Activated CD4-positive, alpha-beta T cell treated with anti-CD3 and anti-CD28 coated beads, Interleukin-2, Interleukin-4, amounts not matched to agents 100 ng/mL and 50 ng/mL, durations not matched to agents 16 hours and 8 hours (primary cell): ENCODE measurements at places on chromosomes 11 and 22.
A peak's percentile ranks its signal among the peaks of the same experiment; 100 is the strongest.

DNA sequence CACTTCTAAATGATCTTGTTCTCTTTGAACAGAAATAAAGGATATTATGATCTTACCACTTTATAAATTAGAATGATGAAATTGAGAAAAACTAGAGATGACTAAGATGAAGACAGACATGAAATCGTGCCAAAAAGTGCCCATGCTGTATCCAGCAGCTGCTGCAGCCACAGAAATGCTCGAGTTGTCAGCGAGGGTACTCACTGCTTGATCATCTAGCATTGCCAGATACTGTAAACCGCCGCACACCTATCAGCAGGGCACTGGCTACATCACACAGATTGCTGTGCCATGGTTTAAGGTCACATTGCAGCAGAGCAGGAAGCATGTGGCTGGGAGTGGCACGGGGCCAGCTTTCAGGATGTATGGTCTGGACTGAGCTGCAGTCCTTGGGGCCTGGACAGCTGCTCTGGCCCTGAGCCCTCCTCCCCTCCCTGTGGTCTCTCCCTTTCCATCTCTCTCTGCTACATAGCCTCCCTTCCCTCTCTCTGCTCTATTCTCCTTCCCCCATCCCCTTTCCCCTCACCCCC lies 51.0 kb upstream of the SEPTIN5 start:
- DNase-seq = no peak

- no peak for DNase-seq
These were observed 373.1 kb downstream of the ETS1 start for GRCh38 chr11:128214263-128214662.

DNA sequence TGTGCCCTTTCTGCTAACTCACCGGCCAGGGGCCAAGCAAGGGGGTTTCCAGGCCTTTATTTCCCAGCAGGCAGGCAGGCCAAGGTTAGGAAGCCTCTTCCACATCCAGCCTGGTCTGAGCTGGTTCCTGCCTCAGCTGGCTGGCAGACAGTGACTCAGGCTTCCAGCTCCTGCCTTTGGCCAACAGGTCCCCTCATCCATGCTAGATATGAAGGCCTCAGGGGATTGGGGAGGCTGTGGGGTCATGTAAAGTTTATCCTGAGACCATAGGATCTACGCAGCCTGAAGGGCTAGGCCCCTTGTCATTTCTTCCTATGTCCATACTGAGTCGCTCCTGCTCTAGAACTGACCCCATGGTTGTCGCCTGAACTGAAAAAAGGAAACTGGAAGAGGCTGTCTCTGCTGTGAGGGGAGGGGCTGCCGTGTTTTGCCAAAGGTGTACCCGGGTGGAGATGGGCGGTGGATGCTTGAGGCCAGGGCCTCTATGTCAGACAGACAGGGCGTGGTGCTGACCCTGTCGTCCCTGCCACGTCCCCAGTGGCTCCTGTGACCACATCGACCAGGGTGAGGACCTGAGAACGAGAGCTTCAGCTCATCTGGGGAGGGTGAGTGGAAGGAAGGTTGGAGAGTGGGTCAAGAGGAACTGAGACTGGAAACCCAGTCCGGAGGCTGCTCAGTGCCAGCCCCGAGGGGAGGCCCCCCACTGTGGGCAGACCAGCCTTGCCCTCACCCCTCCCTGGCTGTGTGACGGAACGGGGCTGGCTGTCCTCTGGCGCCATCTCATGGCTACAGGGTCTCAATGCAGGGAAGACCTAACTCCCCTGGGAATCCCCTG lies 17.0 kb downstream of the P2RY6 start:
- peak; percentile 54 for DNase-seq

DNA sequence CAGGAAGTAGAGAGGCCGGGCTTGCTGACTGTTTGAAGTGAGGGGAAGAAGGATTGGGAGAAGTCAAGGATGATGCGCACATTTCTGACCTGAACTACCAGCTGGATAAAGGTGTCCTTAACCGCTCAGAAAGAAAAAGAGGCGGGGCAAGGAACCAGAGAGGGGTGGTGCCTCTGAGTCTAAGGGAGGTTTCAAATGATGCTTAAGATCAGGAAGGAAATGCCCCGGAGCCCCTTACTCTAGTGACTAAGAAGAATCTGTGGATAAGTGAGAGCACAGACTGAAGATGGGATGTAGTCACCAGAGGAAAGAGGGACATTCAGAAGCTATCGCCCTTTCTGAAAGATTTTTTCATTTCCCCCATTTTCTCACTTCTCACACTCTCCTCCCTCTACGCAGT lies 12.7 kb downstream of the DCHS1 start:
- DNase-seq = no peak

GRCh38 chr11:94746721-94747120 lies 21.4 kb upstream of the AMOTL1 start:
- no peak for DNase-seq

DNA sequence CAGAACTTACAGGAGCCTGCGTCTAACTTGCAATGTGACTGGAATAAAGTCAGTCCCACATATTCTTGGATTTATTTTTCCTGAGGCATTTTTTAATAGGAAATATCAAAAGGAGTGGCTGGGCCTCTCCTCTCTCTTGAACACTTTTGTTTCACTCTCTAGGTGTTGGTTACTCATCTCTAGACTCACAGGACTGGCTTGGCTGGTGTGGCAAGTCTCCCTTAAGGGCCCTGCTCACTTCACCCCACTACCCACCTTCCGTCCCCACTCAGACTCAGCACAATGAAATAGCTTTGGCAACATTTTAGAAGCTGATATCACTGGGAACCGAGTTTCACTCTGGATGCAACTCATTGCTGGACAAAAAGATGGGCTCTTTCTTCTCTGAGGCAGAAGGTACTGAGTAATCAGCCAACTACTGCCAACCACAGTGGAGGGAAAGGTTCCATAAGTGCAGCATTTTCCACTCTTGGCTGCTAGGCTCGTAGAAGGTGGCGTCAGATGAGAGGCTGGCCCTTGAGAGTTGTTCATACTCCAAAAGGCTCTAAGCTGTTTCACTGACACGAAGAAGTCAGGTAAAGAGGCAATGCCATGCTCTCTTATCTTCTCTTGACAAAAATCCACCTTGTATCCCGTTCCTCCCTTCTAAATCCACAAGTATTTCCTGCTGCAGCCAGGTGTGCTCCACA lies 390.6 kb downstream of the SOX6 start:
- no peak for DNase-seq

GRCh38 chr11:118531597-118532084 lies 649 bp downstream of the TMEM25 start:
- DNase-seq = no peak

- DNase-seq = peak; percentile 45
These were observed 17.2 kb downstream of the CLDN25 start for GRCh38 chr11:113796663-113797259.

- no peak for DNase-seq
These were observed 1460.5 kb downstream of the TBC1D22A start for GRCh38 chr22:48222742-48223487.

GRCh38 chr11:65307298-65308229 lies 7.1 kb upstream of the CDC42EP2 start:
- DNase-seq = no peak

DNA sequence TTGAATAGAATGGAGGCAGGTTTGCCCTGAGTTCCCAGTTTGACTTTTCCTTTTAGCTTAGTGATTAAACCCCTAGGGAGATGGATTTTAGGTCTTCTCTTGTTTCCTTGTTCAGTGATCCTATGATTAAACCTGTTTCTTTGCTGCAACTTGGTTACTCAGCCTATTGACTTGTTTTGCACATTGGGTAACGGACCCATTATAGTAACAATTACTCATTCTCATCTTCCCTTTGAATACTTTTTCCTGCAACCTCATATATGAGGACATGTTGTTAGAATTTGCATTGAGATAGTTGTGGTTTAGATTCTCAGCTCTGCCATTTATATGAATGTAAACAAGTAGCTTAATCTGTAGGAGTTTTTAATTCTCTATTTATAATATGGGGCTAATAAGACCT lies 489.2 kb upstream of the CNTN5 start:
- DNase-seq = no peak

DNA sequence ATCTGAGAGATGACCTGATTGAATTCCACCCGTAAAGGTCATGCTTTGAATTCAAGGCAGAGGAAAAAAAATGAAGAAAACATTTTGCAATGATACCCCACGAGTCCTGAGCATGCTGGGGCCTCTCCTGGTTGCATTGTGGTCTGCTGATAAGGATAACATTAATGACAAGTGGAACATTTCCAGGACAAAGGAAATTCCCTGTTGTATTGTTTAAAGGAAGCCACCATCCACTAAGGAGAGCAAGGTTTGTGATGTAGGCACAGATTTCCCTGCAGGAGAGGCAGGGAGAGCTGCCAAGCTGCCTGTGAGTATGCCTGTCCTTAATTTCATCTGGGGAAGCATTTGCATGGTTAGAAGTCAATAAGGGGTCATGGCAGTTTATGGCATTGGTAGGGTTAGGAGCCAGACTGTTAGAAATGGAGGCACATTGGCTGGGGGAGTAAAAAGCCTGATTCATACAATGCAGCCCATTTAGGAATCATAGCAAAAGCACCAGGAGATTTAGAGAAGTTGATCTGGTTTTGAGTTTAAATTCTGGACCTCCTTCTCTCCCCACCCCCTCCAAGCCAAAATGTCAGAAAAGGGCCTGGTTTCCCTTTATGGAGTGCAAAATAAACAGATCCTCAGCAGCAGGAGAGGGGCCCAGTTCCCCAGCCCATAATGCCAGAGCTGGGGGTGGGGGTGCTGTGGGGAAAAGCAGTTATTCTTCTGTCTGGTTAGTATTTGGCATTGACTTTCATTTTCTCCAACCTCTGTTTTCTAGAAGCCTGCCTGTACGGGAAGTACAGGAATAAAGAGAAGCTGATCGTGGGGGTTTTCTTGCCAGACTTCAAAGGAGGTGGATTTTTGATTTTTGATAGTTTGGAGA lies 22.1 kb downstream of the FLI1 start:
- DNase-seq = no peak

DNA sequence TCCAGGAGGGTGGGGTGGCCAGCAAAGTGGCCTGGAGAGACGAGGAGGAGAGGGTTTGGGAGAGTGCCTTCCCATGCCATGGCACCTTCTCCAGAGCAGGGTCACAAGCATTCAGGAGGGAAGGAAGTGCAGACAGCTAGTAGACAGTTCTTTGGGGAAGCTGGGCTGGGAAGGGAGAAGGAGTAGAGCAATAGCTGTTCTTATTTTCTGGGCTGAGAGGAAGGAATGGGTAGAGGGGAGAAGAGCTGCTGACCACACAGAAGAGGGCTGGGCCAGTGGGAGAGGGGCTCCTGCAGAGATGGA lies 14.8 kb upstream of the PICK1 start:
- no peak for DNase-seq

DNA sequence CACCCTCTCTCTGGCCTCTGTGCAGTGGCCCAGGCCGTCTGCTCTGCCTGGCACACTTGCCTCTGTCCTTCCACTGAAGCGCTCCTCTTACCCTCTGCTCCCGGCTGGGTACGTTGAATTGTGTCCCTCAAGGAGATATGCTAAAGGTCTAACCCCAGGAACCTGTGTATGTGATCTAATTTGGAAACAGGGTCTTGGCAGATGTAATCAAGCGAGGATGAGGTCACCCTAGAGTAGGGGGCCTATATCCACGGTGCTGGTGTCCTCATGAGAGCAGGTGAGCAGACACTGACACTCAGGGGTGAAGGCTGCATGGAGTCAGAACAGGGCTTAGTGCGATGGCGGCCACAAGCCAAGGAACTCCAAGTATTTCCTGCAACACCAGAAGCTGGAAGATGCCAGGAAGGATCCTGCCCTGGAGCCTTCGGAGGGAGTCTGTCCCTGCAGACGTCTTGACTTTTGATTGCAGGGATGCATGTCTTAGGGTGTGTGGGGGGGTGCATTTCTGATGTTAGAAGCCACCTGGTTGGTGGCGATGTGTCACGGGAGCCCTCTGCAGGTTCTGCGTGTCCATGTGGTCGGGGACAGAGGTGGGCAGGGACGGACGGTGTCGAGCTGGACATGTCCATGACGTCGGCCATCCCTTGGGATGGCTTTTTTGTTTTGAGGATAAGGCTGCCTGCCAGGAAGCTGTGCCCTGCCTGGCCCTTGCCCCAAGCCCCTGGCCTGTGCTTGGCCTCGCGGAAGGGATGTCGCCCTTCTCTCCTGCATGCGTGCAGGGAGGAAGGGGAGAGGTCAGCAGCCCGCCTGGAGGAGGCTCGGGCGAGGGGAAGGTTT lies 68.6 kb downstream of the LRP5 start:
- DNase-seq = no peak

- DNase-seq = no peak
These were observed 760.3 kb upstream of the CCDC179 start for GRCh38 chr11:23620617-23621016.

GRCh38 chr11:95562196-95562921 lies 227.2 kb downstream of the FAM76B start:
- DNase-seq = no peak

DNA sequence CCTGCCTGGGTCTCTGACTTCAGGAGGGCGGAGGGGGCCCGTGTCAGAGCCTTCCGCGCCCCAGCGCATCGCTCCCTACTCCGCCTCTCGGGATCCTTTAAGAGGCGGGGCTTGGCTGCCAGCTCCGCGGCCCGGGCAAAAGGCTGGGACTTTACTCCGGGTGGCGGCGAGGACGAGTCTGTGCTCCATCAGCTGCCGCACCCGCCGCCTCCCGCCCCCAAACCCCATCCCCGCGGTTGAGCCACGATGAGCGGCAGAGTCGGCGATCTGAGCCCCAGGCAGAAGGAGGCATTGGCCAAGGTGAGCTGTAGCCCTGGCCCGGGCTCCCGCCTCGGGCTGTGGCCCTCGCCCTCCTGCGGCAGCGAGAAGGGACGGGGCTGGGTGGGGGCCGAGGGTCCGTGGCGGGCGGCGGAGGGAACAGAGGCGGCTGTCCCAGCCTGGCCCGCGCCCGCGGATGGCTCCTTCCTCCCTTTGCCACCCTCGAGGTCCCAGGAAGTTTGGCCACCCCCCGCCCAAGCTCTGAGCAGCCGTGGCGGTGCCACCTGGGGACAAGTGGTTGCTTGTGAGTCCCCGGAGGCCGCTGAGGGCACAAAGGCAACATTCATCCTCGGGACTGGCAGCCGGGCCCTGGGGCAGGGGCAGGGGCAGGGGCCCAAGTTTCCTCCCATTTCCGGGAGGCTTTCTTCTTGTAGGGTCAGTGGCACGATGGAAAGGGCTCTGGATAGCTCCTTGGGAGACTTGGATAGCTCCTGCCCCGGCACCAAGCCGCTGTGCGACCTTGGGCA lies at the start of gene SEC14L2:
Gene SEC14L2, plus strand, starts transcription at position 148 of the 785 bp plus-strand sequence. Its CDS starts 99 bp downstream, at position 247.
- peak; percentile 48 for DNase-seq

DNA sequence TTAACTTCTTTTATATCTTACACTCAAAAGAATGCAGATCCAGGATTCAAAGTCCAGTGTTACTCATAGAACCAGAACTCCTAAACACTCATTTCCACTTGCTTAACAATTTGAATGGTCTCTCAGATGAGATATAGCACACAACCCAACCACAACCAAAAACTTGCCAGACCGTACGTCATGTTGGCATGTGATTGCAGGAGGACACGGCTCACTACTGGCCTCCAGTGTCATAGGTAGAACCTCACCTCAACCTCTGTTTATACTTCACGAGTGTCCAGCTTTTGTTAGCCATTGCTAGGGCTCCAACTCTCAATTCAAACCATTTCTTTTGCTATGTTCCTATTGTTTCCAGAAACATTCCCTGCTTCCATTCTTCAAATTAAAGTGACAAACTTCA lies 58.5 kb upstream of the PDGFD start:
- no peak for DNase-seq

- no peak for DNase-seq
These were observed 937 bp downstream of the TRPT1 start for GRCh38 chr11:64224891-64225607.

GRCh38 chr22:42313204-42313603 lies 42.8 kb upstream of the TCF20 start:
- DNase-seq = no peak
